Activated T-cell treated with anti-CD3 and anti-CD28 coated beads, Interleukin-2, amount 50 U/mL, for 48 hours (primary cell): ENCODE measurements at places on chromosomes 1 and 21.

GRCh38 chr1:230515451-230516145 lies 89.5 kb upstream of the PGBD5 start:
- DNase-seq: no peak

GRCh38 chr21:33578959-33579542 lies 9.4 kb downstream of the DONSON start:
- DNase-seq: no peak

DNA sequence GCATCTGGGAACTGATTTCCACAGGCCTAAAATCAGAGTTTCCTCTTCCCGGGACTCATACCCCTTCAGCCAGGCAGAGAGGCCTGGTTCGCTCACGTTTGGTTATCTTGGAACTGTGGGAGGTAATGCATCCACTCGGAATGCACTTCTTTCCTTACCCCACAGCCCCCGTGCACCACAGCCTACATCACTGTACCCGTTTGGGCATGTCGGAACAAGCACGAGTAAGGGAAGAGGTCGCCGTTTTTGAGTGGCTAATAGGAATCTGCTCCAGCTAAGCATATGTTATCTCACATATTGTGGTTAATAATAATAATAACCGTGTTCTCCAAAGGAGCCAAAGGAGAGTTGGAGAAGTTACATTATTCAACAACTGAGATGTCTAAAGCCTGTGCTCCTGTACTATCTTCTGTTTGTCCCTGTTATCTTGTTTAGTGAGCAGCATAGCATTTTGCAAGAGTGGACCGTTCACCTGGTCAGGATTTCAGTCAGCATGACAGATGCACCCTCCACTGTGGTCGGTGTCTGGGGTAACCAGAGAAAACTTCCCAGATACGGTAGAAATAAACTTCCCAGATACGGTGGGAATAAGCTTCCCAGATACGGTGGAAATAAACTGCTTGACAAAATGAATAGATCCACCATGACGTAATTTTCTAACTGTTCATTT lies 198.6 kb downstream of the SDCCAG8 start:
- no peak for DNase-seq

DNA sequence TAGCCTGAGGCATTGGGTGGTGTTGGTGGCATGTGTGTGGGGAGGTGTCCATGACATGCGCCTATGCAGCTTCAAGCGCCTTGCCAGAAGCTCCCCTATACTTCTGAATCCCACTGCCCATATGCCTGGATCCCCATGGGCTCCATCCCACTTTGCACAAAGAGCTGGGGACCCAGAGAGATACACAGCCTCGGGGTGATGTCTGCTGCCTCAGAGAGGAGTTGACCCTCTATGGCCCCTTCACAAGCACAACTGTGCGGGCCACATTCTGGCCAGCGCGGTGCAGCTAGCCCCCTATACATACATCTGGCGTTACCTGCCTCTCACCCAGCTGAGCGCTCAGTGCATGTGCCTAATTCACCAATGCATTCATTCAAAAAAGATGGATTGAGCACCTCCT lies 9.6 kb upstream of the PTPRF start:
- no peak for DNase-seq

GRCh38 chr1:175009532-175009931 lies 9.8 kb downstream of the CACYBP start:
- no peak for DNase-seq

DNA sequence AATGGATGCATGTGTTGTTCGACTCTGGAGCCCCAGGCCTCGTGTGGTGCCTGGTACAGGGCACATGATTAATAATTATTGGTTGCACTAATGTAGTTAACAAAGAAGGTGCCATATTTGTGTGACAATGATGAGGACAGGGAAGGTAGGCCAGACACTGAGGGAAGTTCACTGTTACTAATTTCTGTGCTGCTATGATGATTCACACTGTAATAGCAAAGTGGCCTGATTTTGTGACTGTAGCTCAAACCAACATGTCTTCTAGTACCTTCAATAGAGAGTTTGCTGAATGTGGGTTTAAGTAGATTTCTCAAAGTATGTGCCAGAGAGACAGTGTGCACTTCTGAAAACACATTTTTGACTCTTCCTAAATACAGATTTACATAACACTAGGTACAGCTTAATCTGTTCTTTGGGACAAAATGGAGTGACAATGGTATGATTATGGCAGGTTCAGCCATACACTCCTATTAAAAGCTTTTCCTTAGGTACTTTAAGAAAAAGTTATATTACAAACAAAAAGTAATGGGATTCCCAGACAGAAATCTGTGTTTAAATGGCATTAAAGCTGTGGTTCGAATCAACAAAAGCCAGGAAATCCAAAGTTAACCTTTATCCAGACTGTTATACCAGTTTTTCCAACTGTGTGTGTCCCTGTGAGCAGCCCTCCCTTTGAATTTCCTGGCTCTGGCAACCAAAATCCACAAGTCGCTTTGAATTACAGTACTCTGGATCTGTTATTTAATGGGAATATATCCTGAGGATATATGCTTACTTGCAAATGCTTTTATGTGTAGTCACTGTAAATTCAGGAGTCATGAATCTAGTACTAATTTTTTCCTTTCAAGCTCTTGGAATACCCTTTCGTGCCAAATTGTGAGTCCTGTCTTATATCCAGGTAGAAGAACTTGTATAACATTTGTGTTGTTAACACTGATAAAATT lies 277.1 kb upstream of the SGIP1 start:
- no peak for DNase-seq

DNA sequence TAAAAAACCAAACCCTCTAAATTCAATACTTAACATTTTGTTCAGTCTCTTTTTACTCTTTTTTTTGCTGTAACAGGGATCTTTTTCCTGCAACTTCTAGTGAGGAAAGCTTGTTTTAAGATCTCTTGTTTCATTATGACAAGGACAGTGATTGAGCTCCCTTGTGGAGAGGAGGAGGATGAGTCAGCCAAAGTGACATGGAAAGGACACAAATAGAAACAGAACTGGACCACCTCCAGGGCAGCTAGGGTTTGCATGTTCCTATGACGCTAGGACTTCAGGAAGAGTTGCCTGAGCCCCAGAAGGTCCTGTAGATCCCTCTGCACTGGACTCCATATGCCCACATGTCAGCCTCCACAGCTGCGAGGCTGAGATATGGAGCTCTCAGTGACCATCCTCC lies 212.6 kb upstream of the FAM78B start:
- DNase-seq: no peak

DNA sequence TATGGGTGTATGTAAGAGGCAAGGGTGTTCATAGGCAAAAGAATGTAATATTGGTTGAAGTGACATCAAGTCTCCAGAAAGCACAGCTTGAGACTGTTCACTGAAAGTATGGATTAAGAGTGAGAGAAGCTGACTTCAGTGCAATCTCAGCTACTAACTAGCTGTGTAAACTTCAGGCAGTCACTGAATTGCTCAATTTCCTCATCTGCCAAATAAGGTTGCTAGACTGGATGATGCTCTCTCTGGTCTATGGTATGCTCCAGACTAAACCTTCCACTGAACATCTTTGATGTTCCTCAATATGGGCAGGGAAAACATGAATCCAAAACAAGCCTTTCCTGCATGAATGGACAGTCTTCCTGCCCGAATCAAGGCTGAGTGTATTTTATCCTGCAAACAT lies 111.8 kb upstream of the USH2A start:
- no peak for DNase-seq
